NCI-H2171 (cell line): ENCODE measurements at places on chromosomes 16 and 17.

DNA sequence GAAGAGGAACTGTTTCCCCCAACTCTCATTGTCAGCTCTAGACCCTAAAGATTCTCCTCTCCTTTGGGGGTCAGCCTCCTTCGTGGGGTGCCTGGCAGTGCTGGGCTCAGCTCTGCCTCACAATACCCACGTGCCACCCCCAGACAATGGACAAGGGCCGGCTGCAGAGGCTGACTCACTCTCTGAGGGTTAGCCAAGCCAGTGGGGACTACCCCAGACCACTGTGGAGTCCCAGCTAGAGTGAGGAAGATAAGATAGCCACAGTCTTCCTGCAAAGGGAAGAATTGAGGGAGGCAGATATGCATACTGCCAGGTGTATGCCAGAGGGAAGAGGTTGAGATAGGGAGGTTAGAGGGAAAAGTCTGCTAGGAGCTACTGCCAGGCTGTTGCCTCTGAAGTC, 13.5 kb upstream of the MTMR4 start:
- no peak for DNase-seq

DNA sequence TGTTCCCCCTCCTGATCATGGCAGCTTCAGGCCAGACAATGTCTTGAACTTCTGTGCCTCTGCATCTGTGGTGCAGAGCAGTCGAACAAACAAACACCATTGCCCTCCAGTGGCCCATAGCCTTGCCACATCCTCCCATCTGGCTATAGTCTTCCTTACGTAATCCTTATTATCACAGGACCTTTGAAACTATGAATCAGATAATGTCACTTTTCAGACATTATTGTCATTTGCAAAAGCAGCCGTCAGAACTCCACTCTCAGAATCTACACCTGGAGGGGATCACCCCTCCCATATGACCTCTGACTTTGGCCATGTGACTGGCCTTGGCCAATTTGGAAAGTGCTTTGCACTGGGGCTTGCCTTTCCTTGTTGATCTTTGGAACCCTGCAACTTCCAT, 387.3 kb downstream of the MAF start:
- no peak for DNase-seq

GRCh38 chr16:2968368-2968737, 795 bp upstream of the PAQR4 start:
- DNase-seq: peak; percentile 32

GRCh38 chr17:55347341-55347740, 74.3 kb downstream of the MMD start:
- no peak for DNase-seq

DNA sequence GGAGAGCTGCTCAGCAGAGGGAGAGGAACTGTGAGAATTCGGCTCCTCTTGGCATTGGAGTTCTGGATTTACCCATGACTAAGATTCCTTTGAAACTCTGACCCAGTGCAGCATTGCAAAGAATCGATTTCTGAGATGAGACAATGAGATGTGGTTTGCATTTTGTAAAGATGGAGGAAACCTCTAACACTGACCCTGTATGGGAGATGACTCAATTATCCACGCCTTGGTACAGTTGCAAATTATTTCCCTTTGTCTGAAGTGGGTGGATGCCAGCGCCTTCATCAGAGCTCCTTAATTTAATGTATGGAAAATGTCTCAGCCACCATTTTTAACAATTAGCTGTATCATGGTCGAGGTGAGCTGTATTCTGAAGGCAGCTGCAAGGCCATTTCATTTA, 53.4 kb downstream of the NUP93 start:
- DNase-seq: no peak
